ENCODE measurements at places on chromosomes 11 and 22. TPM values are rescaled to one million over a fixed set of nuclear protein-coding genes. Genes with fewer than 3 reads are reported as not detected.

SLC22A25 gene
- total RNA-seq = not detected

GPHA2 gene
- not detected for total RNA-seq

MS4A15 gene
- not detected for total RNA-seq

TTC12 gene
- total RNA-seq = 4.5 TPM

USP2 gene
- total RNA-seq = 0.68 TPM

PICK1 gene
- 12.7 TPM for total RNA-seq

POLD3 gene
- total RNA-seq = 50.4 TPM

MPEG1 gene
- total RNA-seq = not detected

CDC42EP1 gene
- total RNA-seq = 0.21 TPM

C22orf15 gene
- total RNA-seq = 0.81 TPM

MOV10L1 gene
- total RNA-seq = not detected

SAC3D1 gene
- total RNA-seq = 36.3 TPM

GNAZ gene
- total RNA-seq = 0.26 TPM

LRP4 gene
- total RNA-seq = not detected

SMIM35 gene
- 2.2 TPM for total RNA-seq

FGF3 gene
- total RNA-seq = not detected

TCN1 gene
- total RNA-seq = not detected

POU2AF3 gene
- total RNA-seq = not detected

OR51B5 gene
- total RNA-seq = not detected

GTSE1 gene
- 114 TPM for total RNA-seq

MMP7 gene
- not detected for total RNA-seq
